ENCODE measurements at places on chromosomes 7 and 10.

GRCh38 chr7:593324-594115 lies 73.9 kb upstream of the PDGFA start:
- DNase-seq = no peak

GRCh38 chr7:30147785-30148184 lies 13.0 kb downstream of the MTURN start:
- no peak for DNase-seq

DNA sequence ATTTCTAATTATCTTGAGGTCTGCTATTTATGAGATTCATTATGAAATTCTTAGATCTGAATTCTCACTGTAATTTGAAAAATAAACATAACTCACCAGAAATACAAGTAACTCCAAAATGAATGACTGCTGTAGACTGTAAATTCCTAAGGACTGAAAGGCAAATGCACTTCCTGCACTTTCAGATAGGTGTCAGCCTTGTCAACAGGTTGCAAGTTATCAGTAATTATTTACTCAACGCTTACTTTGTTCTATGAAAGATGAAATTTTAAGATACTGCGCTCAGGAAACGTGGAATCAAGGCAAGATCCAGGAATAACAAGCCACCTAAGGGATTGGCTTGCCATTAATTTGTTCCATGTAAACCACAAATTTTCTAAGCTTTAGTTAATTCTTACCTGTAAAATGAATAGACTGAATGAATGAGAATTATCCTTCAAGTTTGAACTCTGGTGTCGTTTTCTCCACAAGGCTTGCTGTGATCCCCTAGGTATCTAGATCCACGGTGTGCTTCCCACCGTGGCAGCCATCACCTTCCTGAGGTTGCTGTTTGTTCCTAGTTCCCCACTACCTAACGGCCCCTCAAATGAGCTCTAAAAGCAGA lies 12.6 kb downstream of the DHX32 start:
- DNase-seq = peak; percentile 22

- DNase-seq = peak; percentile 21
These were observed 138.3 kb upstream of the ADCY1 start for GRCh38 chr7:45435846-45436245.

- DNase-seq = no peak
These were observed 41.8 kb downstream of the FAM20C start for GRCh38 chr7:234051-234707.

- DNase-seq = no peak
These were observed 13.4 kb downstream of the MMRN2 start for GRCh38 chr10:86944031-86944419.

DNA sequence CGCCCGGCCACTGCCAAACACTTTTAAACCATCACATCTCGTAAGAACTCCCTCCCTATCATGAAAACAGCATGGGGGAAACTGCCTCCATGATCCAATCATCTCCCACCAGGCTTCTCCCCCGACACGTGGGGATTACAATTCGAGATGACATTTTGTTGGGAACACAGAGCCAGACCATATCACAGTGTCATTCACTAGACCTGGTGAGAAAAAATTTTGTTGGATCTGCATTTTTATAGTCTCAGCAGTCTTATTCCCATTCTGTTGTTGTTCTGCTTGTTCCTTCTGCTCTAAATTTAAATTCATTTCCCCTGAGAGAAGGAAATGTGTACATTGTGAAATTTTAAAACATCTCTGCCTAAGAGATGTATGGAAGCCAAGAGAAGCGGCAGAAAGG lies 4.8 kb upstream of the MKLN1 start:
- DNase-seq = no peak

GRCh38 chr7:41567731-41568114 lies 135.2 kb downstream of the INHBA start:
- DNase-seq = no peak

DNA sequence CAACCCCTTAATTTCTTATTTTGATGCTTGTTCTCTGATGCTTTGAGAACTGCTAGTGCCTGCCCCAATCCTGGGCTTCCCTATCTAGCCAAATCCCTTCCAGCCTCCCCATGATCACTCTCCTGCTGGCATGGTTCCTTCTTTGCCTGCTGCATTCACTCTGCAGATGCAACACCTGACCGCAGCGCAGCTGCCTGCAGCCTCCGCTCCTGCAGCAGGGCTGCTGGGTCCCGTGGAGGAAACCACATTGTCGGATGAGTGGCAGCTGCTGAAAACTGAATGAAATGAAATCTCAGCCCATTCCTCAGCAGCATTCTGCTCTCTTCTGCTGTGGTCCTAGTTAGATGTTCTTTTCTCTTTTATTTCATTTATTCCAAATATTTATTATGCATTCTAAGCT lies 320.3 kb downstream of the CCDC3 start:
- DNase-seq = no peak

GRCh38 chr10:2782265-2782664 lies 285.1 kb upstream of the PFKP start:
- no peak for DNase-seq

DNA sequence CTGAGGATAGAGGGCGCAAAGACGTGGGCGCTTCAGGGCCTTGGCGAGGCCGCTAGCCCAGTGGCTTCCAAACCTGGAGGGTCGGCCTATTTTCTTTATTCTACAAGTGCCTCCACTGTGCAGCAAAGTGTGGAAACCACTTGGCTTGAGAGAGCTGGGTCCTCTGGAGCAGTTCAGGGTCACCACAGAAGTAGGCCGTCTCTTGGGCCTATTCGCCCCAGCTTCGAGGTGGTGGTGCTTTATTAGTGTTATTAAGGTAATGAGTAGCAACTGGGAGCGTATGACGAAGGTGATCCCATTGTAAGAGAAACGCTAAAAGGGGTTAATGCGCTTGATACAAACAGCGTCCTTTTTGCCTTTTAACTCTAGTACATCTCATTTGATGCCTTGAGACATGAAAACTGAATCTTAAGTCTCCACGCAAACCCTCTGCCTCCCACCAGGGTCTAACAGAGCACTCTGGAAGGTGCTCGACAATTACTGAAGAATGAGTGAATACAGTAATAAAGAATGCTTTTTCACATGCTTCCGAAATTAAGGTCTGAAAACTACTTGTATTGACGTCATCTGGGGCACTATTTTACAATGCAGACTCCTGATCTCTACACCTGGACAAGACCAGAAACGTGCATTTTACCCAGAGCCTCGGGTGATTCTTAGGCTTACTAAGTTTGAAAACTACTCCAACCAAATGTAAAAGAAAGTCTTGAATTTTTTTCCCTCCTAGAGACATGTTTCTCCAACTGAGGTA lies 647 bp upstream of the GSAP start:
- DNase-seq = no peak

GRCh38 chr10:101385866-101386658 lies 32.1 kb downstream of the BTRC start:
- DNase-seq = no peak

GRCh38 chr10:78771808-78772455 lies 296.8 kb upstream of the ZMIZ1 start:
- no peak for DNase-seq

DNA sequence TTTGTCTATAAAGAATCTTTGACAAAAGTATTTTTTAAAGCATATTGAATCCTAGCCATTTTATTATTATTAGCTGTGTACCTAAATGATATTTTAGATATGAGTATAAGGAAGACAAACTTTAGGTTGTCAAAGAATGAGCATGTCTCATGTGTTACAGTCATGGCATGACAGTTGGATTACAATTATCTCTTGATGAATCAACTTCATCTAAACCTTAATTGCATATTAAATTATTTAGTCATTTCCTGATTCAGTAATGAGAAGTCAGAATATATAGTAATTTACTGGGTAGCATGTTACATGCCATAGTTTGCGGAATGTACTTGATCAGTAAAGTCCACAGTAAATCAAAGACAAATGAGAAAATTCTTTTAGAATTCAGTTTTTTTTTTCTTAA lies 59.2 kb downstream of the MAPK8 start:
- DNase-seq = no peak

- no peak for DNase-seq
These were observed 20.2 kb upstream of the HPS1 start for GRCh38 chr10:98466861-98467505.

- no peak for DNase-seq
These were observed 13.1 kb downstream of the PHKG1 start for GRCh38 chr7:56079450-56080185.

DNA sequence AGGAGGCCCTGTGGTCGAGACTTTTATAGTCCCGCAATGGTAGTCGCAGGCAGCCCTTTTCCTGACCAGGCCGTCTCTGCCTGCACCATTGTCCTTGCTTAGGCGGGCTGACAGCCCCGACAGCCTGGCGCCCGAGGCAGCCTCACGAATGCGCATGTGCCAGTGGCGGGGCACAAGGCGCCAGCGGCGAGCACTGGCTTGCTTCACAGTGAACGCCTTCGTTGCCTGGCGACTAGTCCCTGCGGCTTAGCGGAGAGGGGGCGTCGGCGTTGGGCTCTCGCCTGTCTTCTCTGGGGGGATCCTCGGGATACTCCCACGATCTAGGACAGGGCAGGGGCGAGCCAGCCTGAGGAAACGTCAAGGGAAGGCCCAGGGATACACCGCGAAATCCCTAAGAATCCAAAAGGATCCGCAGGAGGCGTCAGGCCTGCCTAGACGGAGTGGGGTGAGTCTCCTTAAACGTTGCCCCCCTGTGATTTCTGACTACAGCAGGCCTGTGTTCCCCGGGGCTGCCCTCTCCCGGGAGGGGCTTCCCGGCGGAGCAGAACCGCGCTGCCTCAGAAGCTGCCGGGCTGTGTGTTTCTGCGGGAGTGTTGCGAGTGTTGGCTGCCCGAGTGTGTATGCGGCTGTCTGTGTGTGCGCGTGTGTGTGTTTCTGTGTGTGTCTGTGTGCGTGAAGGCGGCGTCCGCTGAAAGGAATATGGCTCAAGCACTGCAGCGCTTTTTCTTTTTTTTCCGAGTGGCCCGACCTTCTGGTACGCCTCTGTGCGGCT lies 20.5 kb upstream of the ZNF273 start:
- DNase-seq = no peak

- no peak for DNase-seq
These were observed 129.1 kb downstream of the SEPTIN14 start for GRCh38 chr7:55733241-55734140.

DNA sequence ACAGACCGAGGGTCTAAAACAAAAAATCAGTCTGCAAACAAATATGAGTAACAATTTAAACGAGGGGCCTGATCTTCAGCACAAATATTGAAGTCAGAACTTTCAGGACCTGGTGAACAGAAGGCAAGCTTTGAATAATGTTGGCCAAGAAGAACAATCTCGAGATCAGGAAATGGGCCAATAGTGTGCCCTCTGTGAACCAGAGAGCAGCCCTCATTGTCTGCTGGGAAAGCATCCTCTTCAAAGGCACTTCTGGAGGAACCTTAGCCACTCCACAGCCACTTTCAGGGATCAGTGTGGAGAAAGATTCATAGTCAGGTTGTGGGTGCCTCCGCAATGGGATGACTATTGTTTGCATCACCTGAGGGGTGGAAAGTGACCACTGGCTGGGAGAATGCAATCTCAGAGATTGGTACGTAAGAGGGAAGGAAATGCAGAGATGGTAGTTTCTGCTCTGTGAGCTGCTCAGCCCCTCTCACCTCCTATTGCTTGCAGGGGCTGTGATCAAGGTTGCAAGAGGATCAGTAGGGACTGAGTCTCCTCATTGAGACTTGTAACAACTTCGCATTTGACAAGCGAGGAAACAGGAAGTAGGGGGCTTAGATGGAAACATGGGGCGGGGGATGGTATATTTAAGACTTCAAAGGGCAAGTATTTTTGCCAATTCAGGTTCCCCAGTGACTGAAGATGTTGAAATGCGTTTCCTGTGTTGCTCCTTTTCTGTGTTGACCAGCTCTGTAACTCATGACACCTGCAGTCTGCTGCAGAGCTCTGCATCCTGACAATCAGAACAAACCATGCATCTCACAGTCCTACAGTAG lies 28.4 kb upstream of the IFRD1 start:
- no peak for DNase-seq

DNA sequence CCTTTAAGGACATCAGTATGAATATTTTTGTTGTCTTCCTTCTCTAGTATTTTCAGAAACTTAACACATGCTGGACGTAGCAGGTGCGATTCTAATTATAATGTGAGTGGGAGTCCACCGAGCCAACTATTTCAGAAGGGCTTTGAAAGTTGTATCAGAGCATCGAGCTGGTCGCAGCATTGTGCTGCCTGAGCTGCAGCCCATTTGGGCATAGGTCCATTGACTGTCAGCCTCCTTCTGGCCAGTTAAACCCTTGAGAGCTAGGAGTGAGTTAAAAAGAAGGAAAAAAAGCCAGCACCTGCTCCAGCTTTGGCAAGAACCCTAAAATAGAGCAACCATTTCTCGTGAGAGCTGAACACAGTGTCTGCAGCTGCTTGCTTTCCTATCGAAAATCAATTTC lies 47.8 kb downstream of the SLC35G1 start:
- no peak for DNase-seq

DNA sequence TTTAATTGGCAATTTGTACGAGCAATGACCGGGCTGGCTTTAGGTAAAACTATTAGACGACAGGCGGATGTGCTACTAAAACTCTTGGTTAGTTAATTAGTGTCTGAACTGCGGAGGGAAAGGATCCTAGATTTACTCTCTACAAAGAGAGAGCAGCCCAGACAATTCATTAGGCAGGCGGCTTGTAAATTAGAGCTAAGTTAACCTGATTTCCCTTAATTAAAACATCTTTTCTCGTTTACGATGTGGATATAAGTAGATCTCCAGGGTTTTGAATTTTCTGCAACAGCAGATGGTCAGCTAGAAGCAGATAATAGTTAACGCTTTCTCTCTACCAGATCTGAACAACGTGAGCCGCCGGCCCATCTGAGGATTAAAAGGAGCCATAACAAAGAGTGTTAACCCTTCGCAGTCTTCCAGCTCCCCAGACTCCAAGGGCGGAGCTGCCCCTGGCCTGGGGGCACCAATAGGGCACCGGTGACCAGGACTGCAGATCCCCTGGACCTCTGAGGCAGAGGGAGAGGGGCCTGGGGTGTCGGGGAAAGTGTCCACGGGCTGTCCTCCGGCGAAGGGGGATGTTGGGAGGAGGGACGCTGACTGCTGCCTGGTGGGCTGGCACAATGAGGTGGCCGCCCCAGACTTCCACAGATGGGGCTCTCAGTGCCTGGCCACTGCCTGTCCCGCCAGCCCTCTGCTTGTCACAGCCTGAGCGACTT lies 6.3 kb upstream of the UNCX start:
- no peak for DNase-seq

DNA sequence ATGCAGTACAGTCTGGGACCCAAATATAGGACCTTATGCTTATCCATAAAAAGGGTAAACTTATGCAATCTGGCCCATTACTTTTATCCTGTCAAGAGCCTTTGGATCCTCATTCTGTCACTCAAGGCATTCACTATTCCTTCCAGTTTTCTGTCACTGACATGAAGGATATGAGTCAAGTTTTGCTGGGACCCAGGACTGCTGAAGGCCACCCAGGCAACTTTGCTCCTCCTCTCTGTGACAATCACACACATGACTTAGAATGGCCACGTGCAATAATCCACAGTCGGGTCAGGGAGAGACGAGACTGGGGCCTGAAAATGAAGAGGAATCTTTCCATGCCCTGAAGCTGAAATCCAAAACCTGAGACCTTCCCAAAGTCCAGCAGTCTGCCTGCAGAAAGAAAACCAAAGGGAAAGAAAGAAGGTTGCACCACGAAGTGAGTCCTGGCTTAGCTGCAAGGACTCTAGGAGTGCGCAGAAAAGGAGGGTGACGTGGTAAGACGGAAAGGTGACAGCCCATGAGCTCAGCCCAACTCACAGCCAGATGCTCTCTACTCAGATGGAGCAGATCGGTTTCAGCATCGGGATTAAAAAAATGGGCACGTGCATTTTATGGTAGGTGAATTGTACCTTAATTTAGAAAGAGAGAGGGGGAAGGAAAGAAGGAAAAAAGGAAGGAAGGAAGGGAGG lies 67.2 kb downstream of the VOPP1 start:
- no peak for DNase-seq

GRCh38 chr10:71218046-71218650 lies 5.8 kb downstream of the UNC5B start:
- DNase-seq = no peak

GRCh38 chr7:13778967-13779366 lies 210.5 kb downstream of the ETV1 start:
- peak; percentile 43 for DNase-seq

Data from HTR-8/SVneo (cell line).